ENCODE measurements at places on chromosomes 12 and 14.

GRCh38 chr12:26431211-26431610 is 235.8 kb downstream of the SSPN start:
- DNase-seq, result no peak

DNA sequence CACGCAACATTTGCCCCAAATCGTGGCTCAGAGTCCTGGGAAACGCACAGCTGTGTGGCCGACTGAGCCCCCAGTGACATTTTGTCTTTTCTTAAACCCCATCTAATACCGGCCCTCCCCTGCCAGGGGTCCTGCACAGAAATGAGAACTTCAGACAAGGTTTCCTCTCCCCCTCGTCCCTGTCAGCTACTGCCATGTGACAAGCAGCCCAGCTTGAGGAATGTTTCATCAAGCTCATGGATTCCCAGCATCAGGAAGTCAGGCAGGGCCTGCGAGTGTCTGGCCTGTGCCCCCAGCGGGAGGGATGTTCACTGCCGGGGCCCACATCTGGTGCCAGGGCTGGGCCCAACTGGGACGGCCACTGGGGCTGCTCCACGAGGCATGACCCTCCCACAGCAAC is 15.9 kb downstream of the MMP17 start:
- DNase-seq, result no peak

- DNase-seq, result no peak
These were observed 64.3 kb upstream of the REP15 start for GRCh38 chr12:27631813-27632491.

DNA sequence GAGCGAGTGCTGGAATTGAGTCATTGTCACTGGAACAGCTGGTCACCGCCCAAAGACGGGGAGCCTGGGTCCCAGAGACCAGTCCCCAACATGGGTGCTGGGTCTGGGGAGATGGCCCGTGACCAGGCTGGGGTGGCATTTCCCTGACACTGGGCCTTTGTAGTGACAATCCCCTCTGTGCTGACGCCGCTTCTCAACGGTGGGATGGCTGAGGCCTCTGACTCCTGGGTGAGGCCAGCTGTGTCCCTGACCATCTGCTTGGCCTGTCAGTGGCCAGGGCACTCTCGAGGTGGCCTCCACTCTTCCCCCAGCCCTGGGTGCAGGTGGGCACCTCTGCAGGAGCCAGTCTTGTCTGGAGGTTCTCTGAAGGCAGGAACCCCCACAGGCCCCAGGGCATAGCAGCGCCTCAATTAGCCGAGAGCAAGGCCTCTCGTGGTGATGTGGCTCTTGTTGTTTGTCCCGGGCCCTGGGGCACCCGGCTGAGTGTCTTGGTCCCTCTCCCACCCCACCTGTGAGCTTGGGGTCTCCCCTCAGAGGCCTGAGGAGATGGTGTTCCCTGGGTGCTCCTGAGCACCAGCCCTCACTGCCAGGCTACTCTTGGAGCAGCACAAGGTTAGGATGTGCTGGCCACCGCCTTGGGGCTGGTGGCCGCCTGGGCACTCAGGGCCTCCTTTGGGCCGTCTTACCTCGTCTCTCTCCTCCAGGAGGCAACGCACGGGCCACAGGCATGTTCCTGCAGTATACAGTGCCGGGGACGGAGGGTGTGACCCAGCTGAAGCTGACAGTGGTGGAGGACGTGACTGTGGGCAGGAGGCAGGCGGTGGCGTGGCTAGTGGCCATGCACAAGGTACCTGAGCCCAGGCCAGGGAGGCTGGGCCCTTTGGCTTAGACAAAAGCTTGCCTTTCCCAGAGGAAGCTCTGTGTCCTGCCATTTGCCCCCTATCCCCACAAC is 16.6 kb downstream of the ZFYVE21 start:
- no peak for DNase-seq

GRCh38 chr12:27552235-27552634 is 28.2 kb downstream of the PPFIBP1 start:
- no peak for DNase-seq

DNA sequence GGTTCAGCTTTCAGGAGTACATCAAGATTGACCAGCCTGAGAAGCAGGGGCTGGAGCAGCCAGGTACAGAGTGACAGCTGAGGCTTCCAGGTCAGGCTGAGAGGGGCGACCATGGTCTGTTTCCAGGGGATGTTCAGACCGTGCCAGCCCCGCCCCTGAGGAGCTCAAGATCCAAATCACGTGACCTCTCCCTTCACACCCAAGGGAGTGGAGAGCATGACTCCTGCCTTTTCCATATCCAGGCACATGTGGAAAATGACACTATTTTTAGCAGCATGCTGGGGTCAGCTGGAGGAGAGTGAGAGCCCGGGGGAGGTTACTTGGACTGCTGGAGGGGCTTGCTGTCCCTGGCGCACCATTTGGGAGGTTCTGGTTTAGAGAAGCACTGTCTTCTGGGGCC is 92.7 kb downstream of the B4GALNT3 start:
- DNase-seq, result no peak

GRCh38 chr12:18470251-18470650 is 208.9 kb downstream of the PIK3C2G start:
- no peak for DNase-seq

DNA sequence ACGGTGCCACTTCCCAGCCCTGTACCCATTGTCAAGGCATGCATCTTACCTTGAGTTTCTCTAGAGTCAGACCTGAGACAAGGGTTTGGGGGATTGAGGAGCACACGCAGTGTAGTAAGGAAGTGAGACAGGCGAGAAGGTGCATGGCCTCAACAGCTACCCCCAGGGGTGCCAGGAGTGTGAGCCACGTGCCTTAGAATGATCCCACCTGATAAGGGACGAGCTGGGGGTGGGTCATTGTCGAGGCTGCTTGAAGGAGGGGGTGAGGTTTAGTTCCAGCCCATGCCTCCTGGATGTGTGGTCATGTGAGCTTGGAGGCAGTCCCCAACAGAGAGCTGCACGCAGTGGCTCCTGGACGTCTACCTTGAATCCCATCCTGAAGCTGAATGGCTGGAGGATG is 320.5 kb downstream of the VRK1 start:
- no peak for DNase-seq

DNA sequence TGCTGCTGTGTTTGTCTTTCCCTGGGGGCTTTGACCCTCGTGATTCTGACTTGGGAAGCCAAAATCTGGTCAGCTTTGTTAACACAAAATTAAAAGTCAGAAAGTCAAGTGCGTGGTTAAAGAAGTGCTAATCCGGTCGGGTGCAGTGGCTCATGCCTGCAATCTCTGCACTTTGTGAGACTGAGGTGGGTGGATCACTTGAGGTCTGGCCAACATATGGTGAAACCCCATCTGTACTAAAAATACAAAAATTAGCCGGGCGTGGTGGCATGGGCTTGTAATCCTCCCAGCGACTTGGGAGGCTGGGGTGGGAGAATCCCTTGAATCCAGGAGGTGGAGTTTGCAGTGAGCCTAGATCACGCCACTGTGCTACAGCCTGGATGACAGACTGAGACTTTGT is 844.6 kb downstream of the VRK1 start:
- no peak for DNase-seq

DNA sequence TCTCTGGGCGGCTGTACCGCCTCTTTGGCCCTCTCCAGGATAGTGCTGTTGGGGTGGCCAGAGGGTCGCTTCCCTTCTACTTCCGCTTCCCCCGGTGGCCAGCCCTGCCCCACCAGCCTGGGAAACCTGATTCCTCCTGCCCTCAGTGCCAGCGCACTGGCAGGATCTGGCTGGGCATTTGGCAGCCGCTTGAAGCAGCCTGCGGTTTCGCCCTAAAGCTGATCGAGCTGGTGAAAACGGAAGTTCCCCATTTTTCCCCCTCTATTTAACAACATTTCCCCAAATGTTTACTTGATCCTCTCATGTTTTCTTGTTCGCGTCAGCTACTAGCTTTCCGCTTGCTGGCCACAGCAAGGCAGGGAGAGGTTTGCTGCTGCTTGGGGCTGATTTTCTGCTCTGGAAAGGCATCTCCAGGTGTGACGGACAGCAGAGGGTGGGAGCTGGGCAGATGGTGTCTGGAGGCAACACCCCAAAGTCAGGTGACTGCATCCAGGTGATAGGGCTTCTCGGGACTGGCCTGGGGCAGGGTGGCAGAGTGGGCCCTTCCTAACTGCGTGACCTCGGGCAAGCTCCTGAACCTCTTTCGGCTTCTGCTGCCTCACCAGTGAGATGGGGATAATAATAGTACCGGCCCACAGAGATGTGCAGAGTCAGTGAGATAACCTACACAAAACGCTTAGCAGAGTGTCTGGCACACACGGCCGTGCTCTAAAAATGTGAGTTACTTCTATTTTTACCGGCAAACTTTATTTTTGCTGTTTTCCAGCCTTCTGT is 53.1 kb downstream of the TSPAN9 start:
- DNase-seq, result no peak

- no peak for DNase-seq
These were observed 680.1 kb downstream of the GALC start for GRCh38 chr14:87312894-87313205.

DNA sequence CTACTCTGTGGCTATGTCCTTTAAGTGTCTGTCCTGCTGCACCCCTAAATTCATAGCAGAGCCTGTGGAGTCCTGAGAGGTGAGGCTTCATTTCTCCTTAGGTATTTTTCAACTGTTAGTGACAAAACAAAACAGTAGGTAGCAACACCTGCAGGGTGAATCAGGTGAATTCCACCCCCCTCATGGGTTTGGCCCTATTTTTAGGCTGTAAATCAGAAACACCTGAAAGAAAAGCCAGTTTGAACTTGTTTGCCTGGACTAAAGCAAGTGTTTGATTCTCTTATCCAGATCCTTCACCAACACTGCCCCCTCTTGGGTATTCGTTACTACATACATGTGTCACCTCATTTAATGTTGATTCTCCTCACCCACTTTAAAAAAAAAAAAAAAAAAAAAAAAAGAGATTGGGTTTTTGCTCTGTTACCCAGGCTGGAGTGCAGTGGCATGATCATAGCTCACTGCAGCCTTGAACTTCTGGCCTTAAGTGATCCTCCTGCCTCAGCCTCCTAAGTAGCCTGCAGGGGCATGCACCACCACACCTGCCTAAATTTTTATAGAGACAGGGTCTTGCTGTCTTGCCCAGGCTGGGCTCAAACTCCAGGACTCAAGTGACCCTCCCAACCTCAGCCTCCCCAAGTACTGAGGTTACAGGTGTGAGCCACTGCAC is 10.3 kb downstream of the TBPL2 start:
- DNase-seq, result peak; percentile 26

Data from activated gamma-delta T cell treated with anti-CD3 and anti-CD28 coated beads, Interleukin-2, amount 50 U/mL, for 16 hours (primary cell).